Stimulated activated CD8-positive, alpha-beta memory T cell treated with anti-CD3 and anti-CD28 coated beads, Interleukin-15, amount 100 ng/mL, for 1 hour (primary cell): ENCODE measurements at places on chromosomes 12 and 14.

GRCh38 chr12:52850681-52851080, 1.9 kb upstream of the KRT78 start:
- no peak for DNase-seq

- DNase-seq = no peak
Measured at GRCh38 chr14:23360496-23360895, 4.5 kb downstream of the EFS start.

- DNase-seq = no peak
Measured at GRCh38 chr14:22432348-22432976, 156.6 kb downstream of the DAD1 start.

GRCh38 chr14:75811872-75812499, 150.9 kb downstream of the TTLL5 start:
- no peak for DNase-seq

- DNase-seq = no peak
Measured at GRCh38 chr14:77645520-77646230, 29.2 kb upstream of the SPTLC2 start.

- no peak for DNase-seq
Measured at GRCh38 chr12:103881261-103881660, 40.2 kb upstream of the NT5DC3 start.

GRCh38 chr14:61703342-61704129, 8.2 kb downstream of the HIF1A start:
- no peak for DNase-seq

DNA sequence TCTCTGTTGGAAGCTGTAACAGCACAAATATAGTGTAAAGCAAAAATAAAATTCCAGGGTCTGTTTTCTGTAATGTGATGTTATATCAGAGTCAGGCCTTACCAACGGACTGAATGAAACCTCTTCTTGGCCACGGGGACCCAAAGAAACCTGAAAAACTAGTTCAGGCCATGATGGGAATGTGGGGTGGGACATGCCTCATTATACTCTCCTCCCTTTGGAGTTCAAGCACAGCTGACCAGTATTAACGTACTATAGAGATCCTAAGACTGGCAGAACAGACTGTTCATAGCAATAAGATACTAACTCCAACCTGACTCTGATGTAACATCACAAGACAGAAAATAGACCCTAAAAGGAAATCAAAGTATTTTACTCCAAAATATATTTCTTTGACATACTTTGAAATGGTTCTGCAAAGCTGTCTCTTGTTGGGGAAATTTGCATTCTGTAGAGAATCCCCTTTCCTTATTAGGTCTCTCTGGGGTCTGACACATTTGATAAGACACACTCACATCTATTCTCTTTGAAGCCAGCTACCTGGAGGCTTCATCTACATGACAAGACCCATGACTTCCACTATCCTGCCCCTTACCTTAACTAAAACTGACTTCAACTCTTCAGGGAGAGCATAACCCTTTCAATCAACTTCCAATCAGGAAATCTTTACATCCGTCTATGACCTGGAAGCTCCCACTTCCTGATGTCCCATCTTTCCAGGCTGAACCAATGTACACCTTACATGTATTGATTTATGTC, 444.6 kb downstream of the SOX5 start:
- no peak for DNase-seq

DNA sequence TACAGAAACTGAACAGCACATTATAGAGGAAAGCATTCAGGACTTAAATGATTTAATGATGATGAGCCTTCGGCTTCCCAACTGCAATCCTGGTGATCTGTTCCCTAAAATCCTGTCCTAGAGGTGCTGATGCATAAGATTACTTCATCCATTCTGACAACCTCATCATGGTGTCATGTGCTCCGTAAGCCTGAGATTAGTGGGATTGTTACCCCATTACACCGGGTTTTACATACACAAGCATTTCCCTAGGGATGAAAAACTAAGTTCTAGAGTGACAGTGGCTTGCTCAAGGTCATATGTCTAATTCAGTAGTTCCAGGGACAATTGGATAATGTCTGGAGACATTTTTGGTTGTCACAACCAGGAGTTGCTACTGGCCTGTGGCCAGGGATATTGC, 2.5 kb upstream of the RNASE13 start:
- no peak for DNase-seq

GRCh38 chr14:103626146-103626850, 2.7 kb upstream of the KLC1 start:
- no peak for DNase-seq

- no peak for DNase-seq
Measured at GRCh38 chr12:1217191-1217949, 226.3 kb downstream of the ERC1 start.

DNA sequence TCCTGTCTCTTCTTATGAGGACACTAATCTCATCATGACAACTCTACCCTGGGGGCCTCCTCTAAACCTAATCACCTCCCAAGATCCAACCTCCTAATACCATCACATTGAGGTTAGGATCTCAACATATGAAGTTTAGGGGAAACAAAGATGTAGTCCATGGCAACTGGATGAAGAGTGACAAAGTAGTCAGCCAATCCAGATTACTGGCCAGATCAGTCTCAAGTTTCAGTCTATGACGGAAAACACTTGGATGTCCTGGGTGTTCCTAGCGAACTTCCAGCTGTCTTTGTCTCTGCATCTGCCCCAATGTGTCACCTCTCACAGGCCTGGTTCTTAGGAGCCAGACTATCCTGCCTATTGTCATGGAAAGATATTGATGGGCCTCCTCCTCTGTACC, 630.8 kb downstream of the AACS start:
- no peak for DNase-seq

DNA sequence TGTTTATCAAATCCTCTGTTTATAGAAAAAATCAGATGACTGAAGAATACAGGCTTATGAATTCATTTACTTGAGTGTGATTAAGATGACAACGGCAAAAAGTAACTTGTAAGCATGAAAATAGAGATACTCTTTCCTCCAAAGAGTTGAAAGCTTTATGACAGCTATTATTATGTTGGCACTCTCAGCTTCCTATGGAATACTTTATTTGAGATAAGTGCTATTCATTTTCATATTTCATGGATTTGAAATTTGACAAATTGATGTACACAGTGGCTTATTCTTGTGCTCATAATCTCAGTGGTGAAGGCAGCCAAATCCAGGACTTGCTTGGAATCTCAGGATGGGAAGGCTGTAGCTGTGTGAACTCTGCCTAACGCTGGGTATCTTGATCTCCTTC, 991.6 kb downstream of the GALC start:
- DNase-seq = no peak

DNA sequence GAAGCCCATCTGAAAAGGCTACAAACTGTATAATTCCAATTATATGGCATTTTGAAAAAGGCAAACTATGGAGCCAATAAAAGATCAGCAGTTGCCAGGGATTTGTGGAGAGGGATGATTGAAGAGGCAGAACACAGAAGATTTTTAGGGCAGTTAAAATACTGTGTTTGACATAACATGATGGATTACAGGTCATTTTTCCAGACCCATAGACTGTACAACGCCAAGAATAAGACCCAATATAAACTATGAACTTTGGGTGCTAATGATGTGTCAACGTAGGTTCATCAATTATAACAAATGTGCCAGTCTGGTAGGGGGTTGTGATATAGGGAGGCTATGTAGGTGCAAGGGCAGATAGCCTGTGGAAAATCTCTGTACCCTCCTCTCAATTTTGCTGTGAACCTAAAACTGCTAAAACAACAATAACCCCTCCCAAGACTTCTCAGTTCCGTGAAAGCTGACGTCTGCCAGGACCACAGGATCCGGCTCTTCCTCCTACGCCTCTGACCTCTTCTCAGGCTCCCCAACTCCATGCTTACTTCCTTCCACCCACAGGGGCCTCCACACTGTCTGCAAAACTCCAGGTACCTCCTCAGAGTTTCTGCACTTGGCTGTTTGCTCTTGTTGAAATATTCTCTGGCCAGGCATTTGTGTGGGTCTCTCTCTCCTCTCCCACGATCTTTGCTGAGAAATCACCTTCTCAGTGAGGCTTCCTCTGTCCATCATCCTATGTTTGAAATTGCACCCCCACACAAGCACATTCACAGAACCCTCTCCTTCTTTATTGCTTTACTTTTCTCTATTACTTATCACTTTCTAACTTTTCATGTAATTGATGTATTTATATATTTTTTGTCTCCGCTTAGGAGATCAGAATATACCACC, 131.4 kb downstream of the BBS10 start:
- no peak for DNase-seq

- no peak for DNase-seq
Measured at GRCh38 chr12:118290130-118290529, 82.6 kb downstream of the TAOK3 start.

DNA sequence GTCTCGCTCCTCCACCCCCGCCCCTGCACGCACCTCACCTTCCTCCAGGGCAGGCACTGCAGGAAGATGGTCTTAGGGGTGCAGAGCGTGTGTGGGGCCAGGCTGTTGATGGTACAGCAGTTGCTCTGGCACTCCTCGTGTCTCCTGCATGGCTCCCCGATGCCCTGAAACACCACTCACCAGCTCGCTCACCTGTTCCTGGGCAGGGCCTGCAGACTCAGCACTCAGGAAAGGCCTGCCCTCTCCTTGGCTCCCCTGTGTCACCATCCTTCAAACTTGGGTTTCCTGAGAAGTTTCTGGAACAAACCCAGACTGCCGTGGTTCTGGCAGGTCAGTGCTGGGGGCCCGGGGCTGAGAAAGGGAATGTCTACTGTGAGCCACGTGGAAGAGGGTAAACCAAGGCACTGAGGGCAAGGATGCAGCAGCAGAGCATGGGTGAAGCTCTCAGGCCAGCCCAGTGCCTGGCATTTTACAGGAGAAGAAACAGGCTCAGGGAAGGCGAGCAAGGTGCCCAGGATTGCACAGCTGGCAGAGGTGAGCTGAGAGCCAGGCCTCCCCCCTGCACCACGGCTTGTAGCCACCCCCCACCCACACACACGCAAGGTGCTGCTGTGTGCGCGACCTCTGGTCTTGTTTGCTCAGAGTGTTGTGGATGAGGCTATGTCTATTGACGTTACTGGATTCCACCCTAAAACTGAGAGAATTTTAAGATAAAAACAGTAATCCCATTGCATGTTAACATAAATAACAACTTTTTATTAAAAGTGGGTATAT, 5.5 kb downstream of the LRCOL1 start:
- no peak for DNase-seq

DNA sequence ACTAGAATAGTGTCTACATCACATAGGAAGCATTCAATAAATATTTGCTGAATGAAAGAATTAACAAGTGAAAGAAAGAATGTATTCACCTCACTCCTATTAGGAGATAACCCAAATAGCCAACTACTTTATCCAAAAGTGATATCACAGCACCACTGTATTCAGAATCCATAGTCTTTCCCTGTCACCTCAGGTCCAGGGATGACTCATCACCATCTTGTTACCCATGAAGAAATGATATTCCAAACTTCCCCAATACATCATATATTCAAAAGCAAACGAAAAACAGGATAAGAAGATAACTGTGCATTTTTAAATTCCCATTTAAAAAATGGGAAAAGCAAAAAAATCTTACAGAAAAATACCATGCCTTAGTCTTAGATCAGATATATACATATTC, 39.1 kb downstream of the TXNDC16 start:
- DNase-seq = no peak

DNA sequence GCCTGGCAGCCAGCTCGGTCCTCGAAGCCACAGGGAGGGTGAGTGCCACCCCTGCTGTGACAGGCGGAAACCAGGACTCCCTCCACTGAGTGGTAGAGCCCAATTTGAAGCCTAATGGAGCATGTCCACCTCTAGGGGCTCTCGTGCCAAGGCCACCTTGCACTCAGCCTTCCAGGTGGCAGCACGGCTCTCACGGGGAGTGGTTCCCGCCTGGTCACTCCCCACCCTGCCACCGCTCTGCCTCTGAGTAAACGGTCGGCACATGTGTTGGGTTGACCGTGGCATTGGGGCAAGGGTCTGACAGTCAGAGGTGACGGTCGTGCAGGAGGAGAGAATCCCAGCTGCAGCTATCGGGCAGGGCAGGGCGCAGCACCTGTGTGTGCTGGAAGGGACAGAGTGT, 34.8 kb downstream of the IL31 start:
- DNase-seq = no peak

- DNase-seq = no peak
Measured at GRCh38 chr14:36767603-36768281, 106.1 kb downstream of the PAX9 start.

DNA sequence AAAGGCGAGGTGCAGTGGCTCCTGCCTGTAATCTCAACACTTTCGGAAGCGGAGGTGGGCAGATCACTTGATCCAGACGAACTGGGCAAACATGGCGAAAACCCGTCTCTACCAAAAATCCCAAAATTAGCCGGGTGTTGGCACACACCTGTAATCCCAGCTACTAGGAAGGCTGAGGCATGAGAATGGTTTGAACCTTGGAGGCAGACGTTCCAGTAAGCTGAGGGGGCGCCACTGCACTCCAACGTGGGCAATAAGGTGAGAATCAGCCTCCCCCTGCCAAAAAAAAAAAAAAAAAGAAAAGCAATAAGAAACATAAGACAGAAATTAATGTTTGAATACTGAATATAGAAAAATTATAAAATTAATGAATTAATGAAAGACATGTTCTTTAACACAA, 928.7 kb downstream of the LRFN5 start:
- no peak for DNase-seq

GRCh38 chr12:120412421-120412820, 25.5 kb upstream of the COX6A1 start:
- no peak for DNase-seq

DNA sequence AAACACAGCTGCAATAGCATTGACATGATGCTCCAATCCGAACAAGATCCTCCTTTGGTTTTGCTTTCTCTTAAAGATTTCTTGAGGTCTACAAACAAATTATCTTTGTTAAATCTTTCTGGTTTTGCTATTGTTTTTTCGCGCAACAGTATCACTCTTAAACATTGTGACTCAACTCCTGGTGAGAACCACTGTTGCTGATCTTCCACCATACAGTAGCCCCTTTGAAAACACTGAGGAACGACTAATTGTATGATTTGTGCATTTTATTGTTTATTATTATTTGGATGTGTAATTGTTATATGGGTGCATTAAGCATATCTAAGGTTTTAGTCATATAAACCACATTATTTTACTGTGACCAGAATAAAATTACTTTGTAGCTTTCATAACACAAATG, 282.8 kb downstream of the EGLN3 start:
- no peak for DNase-seq

GRCh38 chr12:125194987-125195386, 129.8 kb downstream of the AACS start:
- no peak for DNase-seq

DNA sequence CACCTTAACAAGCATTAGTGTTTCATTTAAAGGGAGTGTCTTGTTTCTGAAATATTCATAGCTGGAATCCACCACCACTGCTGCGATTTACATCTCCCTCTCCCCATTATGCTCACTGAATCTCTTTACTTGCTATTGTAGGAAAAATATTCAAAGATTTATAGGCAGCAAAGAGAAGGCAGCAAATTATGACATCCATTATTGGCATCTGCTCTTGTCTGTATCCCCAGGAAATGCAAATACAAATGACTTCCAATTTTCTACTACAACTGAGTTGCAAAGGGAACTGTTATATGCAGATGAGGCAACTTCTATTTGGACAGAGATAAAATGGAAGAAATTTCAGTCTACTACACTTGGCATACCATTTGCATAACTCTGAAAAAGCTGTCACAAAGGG, 88.4 kb upstream of the PRKD1 start:
- DNase-seq = no peak
